Activated T-helper 1 cell treated with anti-CD3 and anti-CD28 coated beads, Interleukin-12 subunit alpha, Interleukin-12 subunit beta, Interleukin-2, Interleukin-4 antibody, amounts not matched to agents 30 ng/mL and 10 ng/mL and 1 ng/mL, durations not matched to agents 14 hours and 24 hours and 36 hours (primary cell): ENCODE measurements at places on chromosomes 2 and 18. TPM values are rescaled to one million over a fixed set of nuclear protein-coding genes. Genes with fewer than 3 reads are reported as not detected.

GRCh38 chr2:8620611-8621382 is 61.1 kb upstream of the ID2 start:
- DNase-seq, result no peak

DNA sequence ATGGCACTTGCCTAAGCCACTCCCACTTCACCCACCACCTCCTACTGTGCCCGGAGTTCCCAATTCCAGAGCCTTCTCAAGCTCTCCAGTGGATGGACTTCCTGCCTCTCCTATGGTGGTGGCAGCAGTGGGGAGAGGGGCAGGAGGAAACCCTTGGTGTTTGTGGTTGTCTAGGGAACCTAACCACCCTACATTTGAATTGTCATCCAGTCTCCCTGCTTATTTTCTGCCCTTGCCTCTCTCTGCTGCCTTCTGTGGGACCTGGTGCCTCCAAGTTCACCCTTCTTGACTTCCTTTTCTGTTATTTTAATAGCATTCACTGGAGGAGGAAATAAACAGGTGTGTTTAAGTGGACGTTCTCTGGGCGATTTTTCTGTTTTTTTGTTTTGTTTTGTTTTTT is 50.0 kb upstream of the HPCAL1 start:
- no peak for DNase-seq

DNA sequence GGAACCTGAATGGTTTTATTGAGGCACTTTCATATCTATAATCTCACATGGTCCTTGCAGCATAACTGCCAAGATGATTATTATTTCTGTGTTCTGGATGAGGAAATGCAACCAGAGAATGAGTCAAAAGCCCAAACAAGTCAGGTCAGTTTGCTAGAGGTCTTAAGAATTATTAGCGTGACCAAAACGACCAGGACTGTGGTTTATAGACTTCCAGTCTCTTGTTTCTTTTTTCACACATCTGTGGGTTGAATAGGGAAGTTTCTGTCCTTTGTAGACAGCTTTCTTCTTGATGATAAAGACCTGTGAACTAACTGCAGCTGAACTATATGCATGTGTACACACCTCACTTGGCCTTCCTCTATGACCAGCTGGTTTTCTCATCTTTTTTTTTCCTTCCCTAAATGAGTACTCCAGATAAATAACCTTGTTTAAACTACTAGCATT is 13.9 kb downstream of the ADAM23 start:
- no peak for DNase-seq

- no peak for DNase-seq
Measured at GRCh38 chr2:201931475-201931874, 102.2 kb upstream of the FZD7 start.

DNA sequence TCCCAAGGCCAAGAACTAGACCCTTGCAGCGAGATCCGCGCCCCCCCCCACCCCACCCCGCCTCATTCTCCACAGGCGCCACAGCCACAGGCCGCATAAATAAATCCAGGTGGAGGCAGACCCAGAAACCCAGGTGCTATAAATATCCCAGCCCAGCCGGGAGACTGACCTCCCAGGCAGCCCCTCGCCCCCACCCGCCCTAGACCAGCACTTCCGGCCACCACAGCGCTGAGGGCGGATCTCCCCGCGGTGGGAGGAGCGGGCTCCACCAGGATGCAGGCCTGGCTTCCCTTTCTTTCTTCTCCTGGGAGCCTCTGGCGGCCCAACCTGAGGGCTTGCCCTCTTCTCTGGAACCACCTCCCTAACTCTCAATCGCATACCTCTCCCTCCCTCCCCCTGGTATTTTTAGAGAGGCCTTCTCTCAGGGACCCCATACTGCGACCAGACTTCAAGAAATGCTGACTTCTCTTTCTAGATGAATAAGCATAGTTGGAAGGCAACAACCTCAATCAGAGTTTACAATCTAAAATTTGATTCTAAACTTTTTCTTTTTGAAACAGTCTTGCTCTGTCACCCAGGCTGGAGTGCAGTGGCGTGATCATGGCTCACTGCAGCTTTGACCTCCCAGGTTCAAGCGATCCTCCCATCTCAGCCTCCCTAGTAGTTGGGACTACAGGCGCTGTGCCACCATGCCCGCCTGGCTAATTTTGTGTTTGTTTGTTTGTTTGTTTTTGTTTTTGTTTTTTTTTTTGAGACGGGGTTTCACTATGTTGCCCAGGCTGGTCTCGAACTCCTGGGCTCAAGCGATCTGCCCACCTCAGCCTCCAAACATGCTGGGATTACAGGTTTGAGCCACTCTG is 55.0 kb downstream of the PKDCC start:
- DNase-seq, result peak; percentile 39

DNA sequence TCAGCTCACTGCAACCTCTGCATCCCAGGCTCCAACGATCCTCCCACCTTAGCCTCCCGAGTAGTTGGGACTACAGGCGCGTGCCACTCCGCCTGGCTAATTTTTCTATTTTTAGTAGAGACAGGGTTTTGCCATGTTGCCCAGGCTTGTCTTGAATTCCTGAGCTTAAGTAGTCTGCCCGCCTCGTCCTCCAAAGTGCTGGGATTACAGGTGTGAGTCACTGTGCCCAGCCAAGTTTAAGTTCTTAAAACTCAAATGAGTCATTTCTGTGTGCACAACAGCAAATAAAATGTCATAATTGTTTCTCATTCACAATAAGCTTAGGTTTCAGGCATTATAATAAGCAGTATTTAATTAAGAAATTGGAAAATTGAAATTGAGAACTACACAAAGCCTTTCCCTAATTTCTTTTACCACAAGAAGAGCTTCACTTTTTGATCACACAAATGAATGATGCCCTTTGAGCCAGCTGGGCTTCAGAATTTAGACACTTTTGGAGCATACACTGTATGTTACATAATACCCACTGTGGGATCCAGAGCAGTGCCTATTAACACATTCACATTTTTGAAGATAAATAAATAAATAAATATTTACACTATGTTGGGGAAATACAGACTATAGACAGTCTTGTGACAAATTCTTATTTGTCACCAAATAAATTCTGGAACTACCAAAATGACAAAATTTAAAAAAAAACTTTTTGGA is 8.6 kb upstream of the ME2 start:
- DNase-seq, result no peak

DNA sequence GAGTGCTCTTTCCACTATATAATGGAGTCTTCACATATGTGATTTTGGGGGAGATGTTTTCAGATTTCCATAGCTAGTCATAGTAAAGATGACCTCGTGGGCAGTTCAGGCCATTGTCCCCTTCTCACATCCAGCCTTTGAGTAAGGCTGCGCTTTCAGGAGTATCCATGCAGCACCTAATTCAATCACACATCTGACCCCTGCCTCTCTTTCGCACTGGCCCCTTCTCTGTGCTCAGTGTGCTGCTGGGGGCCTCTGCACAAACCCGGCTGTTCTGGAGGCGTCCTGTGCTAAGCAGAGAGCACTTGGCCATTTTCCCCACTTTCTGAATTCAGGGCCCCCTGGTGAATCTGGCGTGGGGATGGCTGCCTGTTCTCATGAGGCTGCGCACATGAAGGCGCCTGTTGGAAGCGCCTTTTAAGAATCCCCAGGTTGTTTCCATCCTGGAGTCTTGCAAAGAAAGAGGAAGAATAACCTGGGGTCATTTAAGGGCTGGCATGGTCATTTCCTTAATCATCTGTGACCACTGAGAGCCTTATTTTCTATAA is 96.0 kb upstream of the ALPP start:
- DNase-seq, result no peak

- DNase-seq, result no peak
Measured at GRCh38 chr2:113937501-113937900, 47.6 kb downstream of the ACTR3 start.

GRCh38 chr2:104849618-104850141 is 4.2 kb upstream of the POU3F3 start:
- peak; percentile 33 for DNase-seq

- DNase-seq, result no peak
Measured at GRCh38 chr2:60306267-60306861, 247.1 kb downstream of the BCL11A start.

GRCh38 chr2:4098137-4098536 is 394.8 kb downstream of the DCDC2C start:
- no peak for DNase-seq

DNA sequence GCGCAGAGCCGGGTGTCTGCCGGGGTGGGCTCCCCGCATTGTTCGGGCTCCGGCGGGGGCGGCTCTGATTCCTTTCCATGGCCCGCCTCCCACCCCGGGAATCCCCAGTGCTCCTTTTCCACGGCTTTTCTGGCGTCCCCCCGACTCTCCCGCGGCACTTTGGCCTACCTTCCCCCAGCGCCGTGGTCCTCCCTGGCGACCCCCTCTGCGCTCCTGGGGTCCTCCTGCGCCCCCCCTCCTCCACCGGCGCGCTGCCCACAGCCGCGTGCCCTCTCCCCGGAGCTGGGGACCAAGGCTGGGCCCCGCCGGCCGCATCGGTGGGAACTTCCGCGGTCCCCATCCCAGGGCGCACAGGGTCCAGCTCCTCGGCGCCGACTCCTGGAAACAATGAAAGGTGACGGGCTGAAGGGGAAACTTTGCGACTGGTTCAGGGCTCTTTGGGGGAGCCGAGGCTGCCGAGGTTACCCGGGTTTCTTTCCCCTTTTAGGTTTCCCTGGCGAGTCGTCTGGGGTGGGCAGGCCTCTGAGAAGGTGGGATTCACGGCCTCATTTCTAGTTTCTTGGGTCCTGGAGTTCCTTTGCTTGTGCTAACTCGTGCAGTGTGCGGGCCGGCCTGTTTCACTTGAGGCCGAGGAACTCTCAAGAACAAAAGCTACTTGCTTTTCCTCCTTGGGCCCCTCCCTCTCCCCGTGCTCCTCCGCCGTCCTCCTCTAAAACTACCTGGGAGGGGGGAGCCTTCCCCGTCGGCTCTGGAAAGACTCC is 2.2 kb downstream of the TGIF1 start:
- DNase-seq, result no peak

GRCh38 chr2:212242724-212243123 is 295.9 kb downstream of the ERBB4 start:
- DNase-seq, result no peak

DNA sequence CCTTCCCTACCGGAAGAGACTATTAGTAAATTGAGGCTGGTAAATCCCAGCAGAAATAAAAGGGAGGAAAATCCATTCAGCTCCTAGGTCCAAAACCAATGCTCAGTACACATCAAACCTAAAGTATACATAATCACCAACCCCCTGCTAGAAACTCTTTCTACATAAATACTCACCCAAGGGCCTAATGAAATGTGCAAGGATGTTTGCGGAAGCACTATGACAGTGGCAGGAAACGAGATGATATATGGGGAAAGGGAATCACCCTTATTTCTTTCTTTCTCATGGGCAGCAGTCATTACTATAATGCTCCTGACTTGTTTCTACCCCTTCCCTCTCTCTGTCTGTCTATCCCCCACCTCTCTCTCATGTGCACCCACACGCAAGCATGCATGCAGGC is 1.3 kb upstream of the SCTR start:
- DNase-seq, result no peak

- DNase-seq, result no peak
Measured at GRCh38 chr2:128311216-128311754, 7.4 kb downstream of the HS6ST1 start.

DNA sequence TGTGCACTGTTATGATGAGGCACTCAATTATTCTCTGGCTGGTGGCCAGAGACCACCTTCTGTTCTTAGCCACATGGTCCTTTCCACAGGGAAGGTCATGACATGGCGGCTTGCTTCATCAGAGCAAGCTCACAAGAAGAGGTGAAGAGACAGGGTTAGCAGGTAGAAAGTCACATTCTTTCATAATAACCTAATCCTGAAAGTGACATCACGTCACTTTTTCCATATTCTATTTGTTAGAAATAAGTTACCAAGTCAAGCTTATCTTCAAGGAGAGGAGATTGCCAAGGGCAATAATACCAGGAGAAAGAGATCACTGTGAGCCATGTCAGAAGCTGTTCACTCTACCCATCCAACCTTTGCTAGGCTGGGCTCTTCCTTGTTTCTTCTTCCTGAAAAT is 139.4 kb downstream of the OSR1 start:
- DNase-seq, result no peak

GRCh38 chr2:41194230-41194629 is 742.3 kb upstream of the SLC8A1 start:
- DNase-seq, result no peak

- no peak for DNase-seq
Measured at GRCh38 chr2:68365087-68365486, at the start of gene PLEK. Gene PLEK, plus strand, starts transcription at chr2:68365282. Its CDS starts 70 bp downstream, at chr2:68365352.

GRCh38 chr2:178927173-178927572 is 120.0 kb upstream of the TTN start:
- DNase-seq, result no peak

GRCh38 chr2:239770246-239770639 is 254.9 kb downstream of the NDUFA10 start:
- DNase-seq, result no peak

GRCh38 chr2:151297882-151298281 is 8.4 kb upstream of the NMI start:
- no peak for DNase-seq

GRCh38 chr2:64211276-64211921 is 67.2 kb upstream of the PELI1 start:
- no peak for DNase-seq

DNA sequence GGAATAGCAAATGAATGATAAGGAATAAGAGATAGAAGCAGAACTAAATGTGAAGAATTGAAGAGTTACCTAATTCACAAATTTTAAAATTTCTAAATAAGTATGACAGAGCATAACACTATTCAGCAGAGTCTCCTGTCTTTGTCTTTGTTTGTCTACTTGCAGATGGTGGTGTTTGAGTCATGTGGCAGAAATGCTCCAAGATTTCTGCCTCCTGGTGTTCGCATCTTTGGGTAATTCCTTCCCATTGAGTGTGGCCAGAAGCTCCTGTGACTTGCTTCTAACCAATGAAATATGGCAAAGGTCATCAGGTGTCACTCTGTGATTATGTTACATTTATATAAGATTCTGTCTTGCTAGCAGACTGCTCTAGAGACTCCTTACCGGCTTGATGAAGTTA is 45.6 kb upstream of the GALNT3 start:
- DNase-seq, result no peak

Gene AMER3
- total RNA-seq, result not detected in 2 replicates

Gene QPCT
- total RNA-seq, result 1.6 and 3.8 TPM in 2 replicates

Gene RAB6C
- total RNA-seq, result 0.07 TPM in 1 of 2 replicates, not detected in the other

Gene TUBA3E
- not detected in 2 replicates for total RNA-seq

Gene ARHGAP25
- 71.6 and 74.2 TPM in 2 replicates for total RNA-seq

Gene DIPK1C
- not detected in 2 replicates for total RNA-seq

Gene ERICH2
- total RNA-seq, result not detected in 2 replicates

Gene BUB1
- 56.1 and 61.9 TPM in 2 replicates for total RNA-seq

Gene RPL31
- 1,048 and 1,092 TPM in 2 replicates for total RNA-seq

Gene MBD5
- total RNA-seq, result 18.1 and 18.8 TPM in 2 replicates

Gene KCNK3
- not detected in 2 replicates for total RNA-seq
